CD4-positive, alpha-beta T cell treated with Interleukin-10 for 1 hour (primary cell): ENCODE measurements at places on chromosomes 7 and 10.

DNA sequence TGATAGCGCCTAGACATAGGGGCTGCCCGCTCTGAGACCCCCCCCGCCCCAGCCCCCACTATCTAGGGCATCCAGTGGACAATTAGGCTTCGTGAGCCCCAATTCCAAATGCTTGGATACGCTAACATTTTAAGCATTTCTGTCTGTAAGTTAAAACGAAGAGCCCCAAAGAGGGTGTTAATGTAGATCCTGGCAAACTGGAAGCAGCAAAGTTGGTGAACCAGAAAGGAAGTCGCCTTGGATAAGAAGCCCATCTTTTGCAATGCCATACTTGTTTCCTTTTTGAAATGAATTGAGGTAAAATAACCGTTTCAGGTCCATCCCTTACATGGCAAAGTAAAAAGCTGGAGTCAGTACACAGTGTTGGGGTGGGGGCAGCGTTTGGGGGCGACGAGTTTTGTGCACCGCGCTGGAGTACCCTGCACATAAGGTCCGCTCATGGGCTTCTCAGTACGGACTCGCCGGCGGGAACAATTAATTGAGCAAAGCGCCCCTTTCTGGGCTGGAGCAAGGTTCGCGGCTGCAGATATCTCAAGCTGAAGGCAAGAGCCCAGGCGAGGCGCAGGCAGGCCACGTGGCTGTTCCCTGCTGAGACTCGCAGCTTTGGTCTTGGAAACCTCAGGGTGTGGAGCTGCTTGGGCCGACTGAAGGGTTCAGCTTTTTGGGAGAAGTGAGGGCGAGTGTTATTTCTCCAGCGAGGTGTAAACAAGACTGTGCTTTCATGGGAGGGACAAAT lies 1.4 kb upstream of the TWIST1 start:
- DNase-seq = no peak

GRCh38 chr10:119477444-119477843 lies 65.1 kb downstream of the RGS10 start:
- no peak for DNase-seq

DNA sequence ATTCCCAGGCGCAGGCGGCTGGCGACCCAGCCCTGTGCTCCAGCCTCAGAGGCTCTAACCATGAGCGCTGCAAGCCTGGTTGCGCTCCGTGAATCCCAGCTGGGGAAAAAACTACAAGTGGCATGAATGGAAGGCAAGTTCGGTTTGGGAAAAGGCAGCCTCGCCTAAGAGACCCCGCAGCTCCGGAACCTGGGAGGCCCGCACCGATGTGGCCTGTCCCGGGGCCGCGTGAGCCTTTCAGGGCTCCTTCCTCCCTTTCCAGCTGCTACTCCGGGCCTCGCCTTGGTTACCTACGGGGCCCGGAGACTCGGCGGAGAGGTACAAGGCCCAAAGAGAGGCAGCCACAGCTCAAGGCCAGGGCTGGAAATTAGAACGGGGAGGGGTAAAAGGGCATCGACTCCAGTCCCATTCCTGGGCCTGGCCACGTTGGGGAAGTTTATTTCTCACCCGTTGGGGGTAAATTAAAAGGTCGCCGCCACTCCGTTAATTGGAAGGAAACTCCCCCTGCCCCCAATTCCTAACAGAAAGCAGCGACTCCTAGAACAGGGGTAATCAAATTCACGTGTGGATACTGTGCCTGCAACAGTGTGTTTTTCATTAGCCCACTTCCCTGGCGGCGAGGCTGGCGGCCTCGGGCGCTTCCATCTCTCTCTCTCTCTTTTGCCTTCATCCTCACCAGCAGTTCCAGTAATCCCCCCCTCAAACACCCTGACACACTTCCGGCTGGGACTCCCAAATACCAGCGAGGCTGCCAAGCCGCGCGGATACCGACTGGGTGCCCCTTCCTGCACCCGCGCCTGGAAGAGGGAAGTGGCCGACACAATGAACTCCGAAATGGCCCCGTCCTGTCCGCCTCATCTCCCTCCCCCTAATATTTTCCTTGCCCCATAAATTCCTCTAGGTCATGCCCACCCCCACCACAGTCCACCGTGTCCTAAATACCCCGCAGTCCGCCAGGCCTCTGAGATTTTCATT lies 1.5 kb upstream of the HOXA9 start:
- no peak for DNase-seq

GRCh38 chr10:77355844-77356243 lies 281.8 kb downstream of the KCNMA1 start:
- no peak for DNase-seq
